ENCODE measurements at places on chromosomes 12 and 14.

GRCh38 chr12:21745258-21745657 lies 29.2 kb downstream of the KCNJ8 start:
- no peak for DNase-seq

GRCh38 chr14:51069055-51069454 lies 25.9 kb downstream of the TRIM9 start:
- DNase-seq: peak; percentile 30

- no peak for DNase-seq
Measured at GRCh38 chr12:12461923-12462315, 100.7 kb downstream of the DUSP16 start.

DNA sequence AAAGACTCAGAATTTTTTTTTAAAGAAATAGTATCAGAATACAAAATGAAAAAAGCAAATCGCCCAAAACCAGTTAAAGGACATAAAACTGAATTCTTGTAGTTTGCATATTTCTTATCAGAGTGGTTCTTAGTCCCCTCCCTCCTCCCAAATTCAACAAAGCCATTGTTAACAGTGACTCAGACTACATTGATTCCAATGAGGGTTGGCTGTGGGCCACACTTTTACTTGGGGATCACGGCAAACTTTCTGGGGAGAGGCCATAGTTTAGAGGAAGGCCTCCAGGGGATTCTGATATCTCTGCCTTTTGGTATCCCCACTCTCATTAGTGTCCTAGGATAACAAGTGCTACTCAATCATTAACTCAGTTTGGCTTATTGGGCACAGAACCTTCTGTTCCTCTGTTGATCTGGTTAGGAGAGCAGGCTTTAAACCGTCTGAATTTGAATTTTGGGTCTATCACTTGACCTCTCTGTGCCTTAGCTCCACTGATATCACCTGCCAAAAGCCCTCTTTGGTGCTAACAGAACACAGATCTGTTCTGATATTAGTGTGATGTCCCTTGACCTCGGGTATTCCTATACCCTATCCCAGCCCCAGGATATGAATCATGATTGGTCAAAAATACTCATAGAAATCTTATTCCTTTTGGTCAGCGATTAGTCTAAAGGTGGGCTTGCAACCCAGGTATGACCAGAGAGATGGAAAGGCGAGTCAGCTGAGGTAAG lies 45.2 kb upstream of the APPL2 start:
- no peak for DNase-seq

DNA sequence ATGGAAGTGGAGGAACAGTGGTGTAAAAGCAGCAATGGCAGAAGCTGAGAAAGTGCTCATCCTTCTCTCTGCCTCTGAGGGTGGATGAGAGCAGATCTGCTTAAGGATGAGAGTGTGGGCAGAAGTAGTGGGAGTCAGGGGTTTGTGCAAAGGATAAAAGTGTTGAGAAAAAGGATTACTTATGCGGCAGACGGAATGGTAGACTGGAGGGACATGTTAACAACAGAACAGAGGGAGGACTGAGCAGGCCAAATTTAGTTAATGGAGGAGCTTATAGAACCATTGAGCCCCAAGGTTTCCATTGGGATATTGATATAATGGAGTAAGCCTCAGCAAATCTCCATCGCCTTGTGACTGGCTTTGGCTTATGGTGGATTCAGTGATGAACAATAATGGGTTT lies 25.5 kb downstream of the TRHDE start:
- no peak for DNase-seq

- peak; percentile 74 for DNase-seq
Measured at GRCh38 chr14:50520947-50521815, 11.2 kb downstream of the MAP4K5 start.

- peak; percentile 55 for DNase-seq
Measured at GRCh38 chr12:104877103-104877705, 80.9 kb downstream of the SLC41A2 start.

- DNase-seq: no peak
Measured at GRCh38 chr14:95486875-95487668, 29.4 kb downstream of the SYNE3 start.

DNA sequence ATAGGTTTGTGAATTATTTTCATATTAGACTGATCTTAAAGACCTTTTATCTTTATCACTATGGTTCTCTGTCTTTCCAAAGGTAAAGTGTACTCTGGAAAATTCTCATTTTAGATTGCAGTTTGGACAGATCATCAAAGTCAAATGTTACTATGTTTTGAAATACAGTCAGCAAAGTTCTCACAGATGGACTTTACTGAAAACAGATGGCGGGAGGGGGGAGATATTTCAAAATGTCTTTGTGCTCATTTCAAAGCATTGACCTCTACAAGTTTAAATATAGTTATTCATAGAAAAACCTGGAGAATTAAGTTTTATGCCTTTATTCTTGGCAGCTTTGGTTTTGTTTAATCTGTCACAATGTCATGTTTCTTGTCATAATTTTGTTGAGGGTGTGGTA lies 51.8 kb upstream of the LRTM2 start:
- DNase-seq: no peak

GRCh38 chr12:80205960-80206359 lies 106.6 kb downstream of the OTOGL start:
- no peak for DNase-seq

DNA sequence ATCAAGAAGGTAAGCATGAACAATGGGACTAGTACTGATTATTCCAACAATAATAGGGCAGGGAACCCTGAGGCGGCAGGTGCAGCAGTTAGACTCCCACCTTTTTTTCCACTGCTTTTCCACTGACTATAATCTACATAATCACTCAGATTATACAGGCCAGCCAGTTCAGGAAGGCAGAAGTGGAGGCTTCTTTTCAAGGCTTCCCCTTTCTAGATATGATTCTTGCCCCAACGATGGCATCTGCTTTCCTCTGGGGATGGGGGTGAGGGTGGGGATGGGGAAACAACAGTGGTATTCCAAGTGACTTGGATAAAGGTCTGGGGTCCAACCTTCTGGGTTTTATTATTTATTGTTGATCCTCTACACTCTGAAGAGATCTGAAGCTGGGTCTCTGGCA lies 331 bp downstream of the NCKAP1L start:
- no peak for DNase-seq

DNA sequence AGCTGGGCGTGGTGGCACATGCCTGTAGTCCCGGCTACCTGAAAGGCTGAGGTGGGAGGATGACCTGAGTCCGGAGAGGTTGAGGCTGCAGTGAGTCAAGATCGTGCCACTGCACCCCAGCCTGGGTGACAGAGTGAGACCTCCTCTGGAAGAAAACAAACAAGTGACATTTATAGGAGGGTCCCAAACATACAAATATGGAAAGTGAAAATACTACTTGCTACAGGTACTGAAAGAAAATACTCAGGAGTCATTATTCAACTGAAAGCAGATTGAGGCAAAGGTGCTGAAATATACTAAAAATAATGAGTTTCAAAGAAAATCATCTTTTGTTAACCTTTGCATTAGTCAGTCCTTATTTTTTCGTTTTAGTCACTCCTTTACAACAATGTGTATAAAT lies 53.5 kb downstream of the ETV6 start:
- no peak for DNase-seq

DNA sequence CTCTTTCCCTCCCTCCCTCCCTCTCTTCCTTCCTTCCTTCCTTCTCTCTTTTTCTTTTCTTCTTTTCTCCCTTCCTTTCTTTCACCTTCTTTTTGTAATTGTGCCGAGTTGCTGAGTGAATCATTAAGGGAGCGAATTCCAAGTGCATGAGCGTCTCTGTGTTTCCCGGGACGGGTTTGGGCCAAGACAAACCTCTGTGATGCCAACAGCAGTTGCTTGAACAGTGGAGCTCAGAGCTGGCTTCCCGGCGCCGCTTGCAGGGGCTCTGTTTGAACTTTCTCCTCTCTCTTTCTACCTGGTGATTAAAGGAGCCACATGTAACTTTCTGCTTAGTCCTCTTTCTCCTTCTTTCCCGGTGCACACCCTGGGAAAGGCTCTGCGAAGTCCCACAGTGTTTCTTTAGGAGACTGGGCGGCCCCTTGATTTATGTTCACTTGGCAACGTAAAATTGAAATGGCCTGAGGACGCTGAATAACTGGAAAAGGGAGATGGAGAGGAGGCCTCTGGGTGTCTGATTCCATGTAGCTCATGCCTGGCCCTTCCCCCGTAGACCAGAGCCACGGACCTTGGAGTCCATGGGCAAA lies 33.7 kb upstream of the MAP1LC3B2 start:
- peak; percentile 96 for DNase-seq

DNA sequence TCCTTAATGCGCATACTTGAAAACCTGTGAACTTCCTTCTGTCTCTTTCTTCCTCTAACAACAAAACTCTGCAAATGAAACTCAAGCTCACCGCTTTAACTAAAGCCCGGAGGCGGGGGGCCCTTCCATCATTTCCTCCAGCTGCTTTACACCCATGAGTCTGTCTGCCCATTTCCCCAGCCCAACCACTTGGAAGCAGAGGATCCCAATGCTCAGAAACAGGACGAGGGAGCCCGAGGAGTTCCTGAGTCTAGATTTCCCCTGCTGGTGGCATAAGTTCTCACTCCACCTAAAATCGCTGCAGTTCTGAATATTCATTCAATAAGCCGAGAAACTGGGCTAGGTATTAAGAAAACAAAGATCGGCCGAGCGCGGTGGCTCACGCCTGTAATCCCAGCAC lies 30.8 kb downstream of the GPR19 start:
- DNase-seq: no peak

DNA sequence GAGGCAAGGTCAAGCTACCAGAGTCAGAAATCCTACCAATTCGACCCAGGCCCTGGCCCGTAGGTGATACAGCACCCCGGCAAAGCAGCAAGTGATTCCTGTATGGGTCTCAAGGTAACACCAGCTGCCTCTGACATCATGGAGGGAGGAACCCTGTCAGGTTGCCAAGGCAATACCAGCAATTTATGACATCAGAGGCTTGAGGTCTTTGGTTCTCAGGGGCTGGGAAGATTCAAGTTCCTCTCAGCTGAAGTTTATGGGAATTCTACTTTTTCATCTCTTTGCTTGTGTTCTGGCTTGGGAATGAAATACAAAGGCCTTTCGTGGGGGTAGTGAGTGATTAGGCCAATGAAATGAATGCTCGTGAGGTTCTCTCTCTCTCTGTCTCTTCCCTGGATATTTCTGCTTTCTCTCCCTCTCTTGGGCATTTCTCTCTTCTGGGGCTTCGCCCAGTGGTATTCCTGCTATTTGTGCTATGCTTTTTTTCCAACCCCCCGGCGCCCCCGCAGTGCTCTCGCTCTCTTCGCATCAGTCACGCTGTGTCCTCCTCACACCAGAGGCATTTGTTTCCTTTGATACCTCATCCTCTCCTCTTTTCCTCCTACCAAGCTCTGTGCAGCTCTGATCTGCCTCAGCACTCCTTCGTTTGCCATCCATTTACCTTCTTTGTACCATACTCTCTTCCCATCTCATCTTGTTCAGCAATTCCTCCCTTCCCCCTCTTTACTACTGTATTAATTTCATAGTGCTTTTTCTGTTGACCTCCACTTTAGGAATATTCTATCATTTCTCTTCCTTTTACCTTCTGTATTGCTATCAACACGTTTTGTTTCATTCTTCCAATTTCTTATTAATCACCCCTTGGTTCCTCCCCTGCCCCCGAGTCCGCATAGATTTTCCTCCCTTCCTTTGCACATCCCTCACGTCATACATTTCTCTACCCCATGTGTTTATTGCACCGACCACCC lies 2.9 kb downstream of the ZFHX2 start:
- peak; percentile 77 for DNase-seq

GRCh38 chr14:52248057-52248456 lies 19.4 kb upstream of the PTGDR start:
- DNase-seq: no peak

DNA sequence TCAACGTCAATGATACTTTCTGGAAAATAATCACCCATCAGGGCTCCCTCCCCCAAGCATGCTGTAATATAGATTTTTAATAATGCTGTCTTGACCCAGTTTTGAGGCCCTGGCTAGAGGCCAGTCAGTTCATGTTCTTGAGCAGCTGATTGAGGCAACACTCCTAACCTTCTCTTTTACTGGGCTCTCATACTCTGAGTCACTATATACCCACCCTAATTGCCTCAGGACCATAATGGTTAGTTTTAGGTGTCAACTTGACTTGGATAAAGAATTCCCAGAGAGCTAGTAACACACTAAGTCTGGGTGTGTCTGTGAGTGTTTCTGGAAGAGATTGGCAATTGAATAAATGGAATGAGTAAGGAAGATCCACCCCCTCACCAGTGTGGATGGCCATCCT lies 527.0 kb upstream of the ATP2B1 start:
- DNase-seq: no peak

GRCh38 chr14:77822307-77822706 lies 22.4 kb downstream of the ADCK1 start:
- DNase-seq: no peak

GRCh38 chr14:94701861-94702370 lies 68.0 kb downstream of the GSC start:
- no peak for DNase-seq

DNA sequence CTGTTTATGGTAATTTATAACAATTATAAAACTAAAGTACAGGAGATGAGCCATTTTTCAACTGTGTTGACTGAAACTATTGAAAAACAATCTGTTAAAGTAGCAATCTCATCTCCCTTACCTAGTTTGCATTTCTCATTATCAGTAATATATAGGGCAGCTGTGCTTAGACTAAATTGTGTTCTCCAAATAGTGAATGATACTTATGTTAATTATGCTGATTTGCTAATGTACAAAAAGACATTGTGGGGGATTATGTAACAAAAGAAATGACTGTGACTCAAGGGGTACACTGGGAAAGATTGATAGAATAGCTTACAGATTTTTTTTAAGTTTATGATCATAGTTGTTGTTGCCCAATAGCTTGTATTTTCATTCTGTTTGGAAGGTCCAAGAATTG lies 207.7 kb downstream of the FUT8 start:
- no peak for DNase-seq

GRCh38 chr14:69013943-69014782 lies 35.1 kb upstream of the ACTN1 start:
- peak; percentile 64 for DNase-seq

GRCh38 chr12:52867642-52868041 lies 18.8 kb upstream of the KRT78 start:
- no peak for DNase-seq

GRCh38 chr14:50018201-50018932 lies 98.0 kb downstream of the VCPKMT start:
- no peak for DNase-seq

DNA sequence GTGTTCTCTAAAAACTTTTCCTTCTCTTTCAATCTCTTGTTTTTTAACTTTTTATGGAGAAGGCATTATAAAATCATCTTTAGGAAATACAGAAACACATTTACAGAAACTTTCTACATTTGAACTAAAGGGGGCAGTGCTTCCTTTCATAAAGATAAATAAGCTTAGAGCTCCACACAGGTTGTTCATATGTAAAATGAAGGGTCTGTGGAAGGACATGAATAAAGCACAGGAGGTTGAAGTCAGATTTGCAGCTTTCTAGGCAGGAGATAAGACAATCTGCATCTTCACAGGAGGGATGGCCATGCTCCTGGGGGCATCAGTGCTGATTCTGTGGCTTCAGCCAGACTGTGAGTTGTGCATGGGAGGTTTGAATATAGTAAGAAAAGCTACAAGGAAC lies 426.0 kb downstream of the DAD1 start:
- DNase-seq: no peak

- DNase-seq: no peak
Measured at GRCh38 chr12:31662176-31662849, 2.8 kb downstream of the ETFBKMT start.
